Omental fat pad (tissue), 4 donors: ENCODE measurements at places on chromosomes 11 and 22. TPM values are rescaled to one million over a fixed set of nuclear protein-coding genes. Genes with fewer than 3 reads are reported as not detected.

DNA sequence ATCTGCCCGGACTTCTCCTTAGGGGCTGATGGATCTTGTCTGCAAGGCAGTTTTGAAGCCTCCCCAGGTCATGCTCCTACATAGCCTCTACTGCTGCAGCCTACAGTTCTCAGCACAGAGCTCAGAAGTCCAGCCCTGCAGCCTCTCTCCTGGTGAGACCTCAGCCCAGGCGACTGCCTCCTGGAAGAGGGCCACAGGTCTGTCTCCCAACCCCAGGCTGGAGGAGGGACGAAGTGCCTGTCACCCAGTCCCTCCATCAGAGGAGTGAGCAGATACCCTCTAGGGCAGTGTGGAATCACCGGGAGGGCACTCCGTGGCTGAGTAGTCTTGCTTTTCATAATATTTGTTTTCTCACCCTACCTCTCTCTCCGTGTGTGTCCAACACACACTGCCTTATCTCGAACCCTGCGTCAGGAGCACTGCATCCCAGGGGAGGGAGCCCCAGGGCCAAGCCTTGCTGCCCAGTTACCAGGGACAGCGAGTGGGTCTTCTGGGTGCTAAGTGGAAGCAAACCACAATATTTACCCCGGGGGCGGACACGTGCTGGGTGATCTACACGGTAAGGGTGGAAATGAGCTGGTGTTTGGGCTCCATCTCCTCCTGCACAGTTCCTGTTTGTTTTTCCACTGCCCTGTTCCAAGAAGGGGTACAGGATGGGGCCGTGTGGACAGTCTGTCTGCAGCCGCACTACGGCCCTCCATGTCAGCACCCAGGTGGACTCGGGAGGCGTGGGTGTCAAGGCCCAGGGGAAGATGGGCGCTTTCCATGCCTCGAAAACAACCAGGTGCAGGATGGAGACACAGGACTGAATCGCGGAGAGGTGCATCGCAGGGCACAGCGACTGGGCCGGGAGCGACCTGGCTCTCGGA lies 133.7 kb upstream of the HSD17B12 start:
- DNase-seq = no peak

GRCh38 chr22:24504540-24504939 lies 9.4 kb downstream of the UPB1 start:
- DNase-seq = no peak

- DNase-seq = no peak
Measured at GRCh38 chr11:128069665-128070064, 517.7 kb downstream of the ETS1 start.

DNA sequence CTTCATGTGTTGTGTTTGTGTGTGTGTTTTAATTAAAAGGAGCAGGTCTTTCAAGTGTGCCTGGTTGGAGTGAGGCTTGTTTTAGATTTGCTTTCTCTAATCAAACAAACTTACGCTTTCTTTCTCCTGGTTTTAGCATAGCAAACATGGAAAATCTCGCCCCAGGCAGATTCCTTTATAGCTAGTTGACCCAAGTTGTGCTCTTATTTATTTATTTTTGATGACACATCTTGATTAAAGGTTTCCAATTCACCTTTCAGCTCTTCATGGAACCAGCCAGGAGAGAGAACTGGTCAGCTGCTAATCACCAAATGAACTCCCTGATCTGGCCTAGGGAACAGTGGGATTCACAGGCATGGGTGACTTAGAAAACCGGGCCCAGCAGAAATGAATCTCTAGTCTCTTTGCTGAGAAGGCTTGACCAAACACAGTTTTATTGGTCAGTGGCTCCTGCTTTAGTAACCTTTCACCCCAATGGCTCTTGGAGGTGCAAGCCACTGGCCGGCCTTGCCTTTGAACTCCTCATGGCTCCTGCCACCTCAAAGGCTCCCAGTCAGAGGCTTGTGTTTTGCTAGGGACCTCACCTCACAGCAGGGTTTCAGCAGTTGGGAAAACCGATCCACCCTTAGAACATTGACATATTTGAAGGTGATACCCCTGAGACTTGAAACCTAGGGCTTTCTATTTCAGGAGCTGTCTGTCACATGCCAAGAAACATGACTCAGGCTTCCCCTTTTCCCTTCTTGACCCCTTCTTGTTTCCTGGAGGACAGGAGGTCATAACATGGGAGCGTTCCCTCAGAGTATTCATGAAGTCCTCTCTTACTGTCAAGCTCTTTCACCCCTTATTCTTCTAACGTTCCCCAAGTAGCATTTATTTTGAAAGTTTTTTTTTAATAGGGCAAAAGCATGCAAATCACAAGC lies 48.8 kb downstream of the EXT2 start:
- DNase-seq = no peak

The LARGE2 gene
- total RNA-seq = 0.37 TPM

DNA sequence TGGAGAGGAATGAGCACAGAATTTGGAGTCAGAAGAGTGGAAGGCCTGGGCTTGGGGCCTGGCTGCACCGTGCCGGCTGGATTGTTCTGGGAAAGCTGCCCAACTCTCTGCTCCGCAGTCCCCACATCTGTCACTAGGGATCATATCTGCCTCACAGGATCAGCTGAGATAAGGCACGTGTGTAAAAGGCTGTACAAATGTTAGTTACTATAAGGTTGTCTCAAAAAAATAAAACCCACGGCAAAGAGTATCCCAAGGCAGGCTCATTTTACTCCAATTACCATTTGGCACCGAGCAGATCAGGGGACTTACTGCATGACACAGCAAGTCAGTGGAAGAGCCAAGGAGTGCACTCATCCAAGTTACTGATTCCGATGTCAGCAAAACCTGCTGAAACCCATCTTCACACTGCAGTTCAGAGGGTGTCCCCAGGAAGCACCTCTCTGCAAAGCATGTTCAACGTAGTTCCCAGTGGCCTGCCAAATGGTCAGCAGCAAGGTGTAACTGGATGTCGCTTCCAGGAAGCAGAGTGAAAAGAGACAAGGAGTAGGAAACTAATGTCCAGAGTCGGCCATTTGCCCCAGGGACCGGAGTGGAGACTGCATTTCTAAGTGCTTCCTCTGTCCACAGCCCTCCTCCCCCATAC lies 18.1 kb upstream of the MRTFA start:
- DNase-seq = no peak

GRCh38 chr11:96316869-96317268 lies 26.1 kb downstream of the MAML2 start:
- no peak for DNase-seq

- no peak for DNase-seq
Measured at GRCh38 chr22:39227542-39228272, 17.1 kb downstream of the PDGFB start.

The CHST1 gene
- 2.9 TPM for total RNA-seq

- no peak for DNase-seq
Measured at GRCh38 chr11:30451167-30451566, 128.3 kb downstream of the ARL14EP start.

- DNase-seq = no peak
Measured at GRCh38 chr11:103591554-103591953, 444.9 kb upstream of the DDI1 start.

- DNase-seq = no peak
Measured at GRCh38 chr11:123408619-123409455, 21.2 kb upstream of the GRAMD1B start.

The OR8G5 gene
- total RNA-seq = not detected

GRCh38 chr11:7019500-7020182 lies 505 bp downstream of the ZNF214 start:
- DNase-seq = no peak

The GAS2 gene
- 0.96 TPM for total RNA-seq

The SLC1A2 gene
- 3.7 TPM for total RNA-seq

- DNase-seq = no peak
Measured at GRCh38 chr11:12291766-12292165, 85.6 kb upstream of the PARVA start.

GRCh38 chr22:47075568-47075967 lies 313.1 kb downstream of the TBC1D22A start:
- no peak for DNase-seq

GRCh38 chr11:82992223-82992622 lies 79.5 kb downstream of the RAB30 start:
- no peak for DNase-seq

The SLC5A12 gene
- total RNA-seq = not detected

DNA sequence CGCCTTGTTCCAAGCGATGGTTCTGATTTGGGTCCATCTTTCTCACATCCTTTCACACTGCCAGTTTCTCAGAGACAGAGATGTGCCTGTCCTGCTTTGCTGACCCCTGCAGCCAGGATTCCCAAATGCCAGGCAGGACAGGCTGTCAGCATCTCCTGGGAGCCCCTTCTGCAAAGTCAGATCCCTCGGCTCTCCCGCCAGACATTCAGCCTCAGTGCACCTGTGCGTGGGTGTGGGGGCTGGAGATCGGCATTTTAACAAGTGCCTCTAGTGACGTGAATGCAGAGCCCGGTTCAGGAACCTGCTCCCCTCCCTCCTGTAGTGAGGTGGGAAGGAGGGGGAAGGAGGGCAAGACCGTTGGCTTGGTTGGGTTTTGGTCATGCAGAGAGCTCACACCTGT lies 108.9 kb upstream of the FGF3 start:
- no peak for DNase-seq

The SPDYC gene
- not detected for total RNA-seq

- no peak for DNase-seq
Measured at GRCh38 chr22:36328635-36329253, 59.0 kb downstream of the MYH9 start.

The C11orf65 gene
- total RNA-seq = not detected

DNA sequence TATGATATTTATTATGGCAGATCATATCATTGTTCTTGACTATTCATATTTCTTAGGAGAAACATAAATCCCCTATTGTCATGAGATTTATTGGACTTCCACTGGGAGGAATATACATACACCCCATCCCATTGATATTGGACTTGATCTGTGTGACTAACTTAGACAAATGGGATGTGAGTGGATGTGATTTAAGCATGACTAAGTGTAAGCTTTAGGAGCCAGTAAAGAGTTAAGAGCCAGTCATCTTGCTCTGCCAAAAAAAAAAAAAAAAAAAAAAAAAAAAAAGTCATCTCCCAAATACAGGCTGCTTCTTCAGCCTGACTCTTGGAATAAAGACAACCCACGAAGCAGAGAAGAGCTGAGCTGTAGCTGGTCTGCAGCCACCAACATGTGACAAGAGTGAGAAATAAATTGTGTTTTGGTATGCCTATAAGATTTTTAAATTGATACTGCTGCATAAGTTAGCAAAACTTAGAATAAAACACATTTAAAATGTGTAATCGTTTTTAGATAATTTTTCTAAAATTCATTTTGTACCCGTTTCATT lies 595.0 kb upstream of the LRRC4C start:
- DNase-seq = no peak

GRCh38 chr11:92342886-92343285 lies 118.3 kb downstream of the FAT3 start:
- DNase-seq = no peak

- no peak for DNase-seq
Measured at GRCh38 chr11:109845437-109845836, 247.8 kb upstream of the ZC3H12C start.

The TP53I11 gene
- total RNA-seq = 175 TPM

DNA sequence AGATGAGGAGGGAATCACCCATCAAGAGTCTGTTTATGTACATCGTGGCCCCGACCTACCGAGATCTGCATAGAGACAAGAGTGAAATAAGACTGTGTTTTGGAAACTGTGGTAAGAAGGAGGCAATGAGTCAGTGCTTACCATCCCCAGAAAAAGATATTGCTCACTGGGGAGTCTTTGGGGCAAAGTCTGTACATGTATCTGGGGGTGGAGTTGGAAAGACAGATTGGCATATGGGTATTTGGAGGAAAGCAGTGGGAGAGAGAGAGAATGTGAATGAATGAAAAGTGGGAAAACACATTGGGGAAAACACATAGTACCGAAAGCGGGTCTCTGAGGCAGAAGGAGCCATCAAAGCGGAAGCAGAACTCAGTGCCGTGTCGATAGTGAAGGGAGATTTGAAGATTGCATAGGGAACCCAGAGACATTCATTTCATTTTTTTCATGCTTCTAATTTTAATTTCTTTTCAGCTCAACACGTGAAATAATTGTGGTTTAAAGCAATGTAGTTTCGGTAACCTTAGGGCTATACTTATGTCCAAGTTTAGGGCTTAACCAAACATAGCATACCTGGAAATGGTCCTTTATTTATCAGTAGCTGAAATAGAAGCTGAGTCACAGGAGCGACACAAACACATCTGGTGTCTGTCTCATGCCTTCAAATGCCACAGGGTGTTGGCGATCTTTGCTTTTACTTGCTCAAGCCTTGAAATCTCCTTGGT lies 98.6 kb upstream of the CD44 start:
- no peak for DNase-seq

- DNase-seq = no peak
Measured at GRCh38 chr11:73578592-73579185, 19.2 kb downstream of the FAM168A start.

GRCh38 chr11:111414267-111414931 lies 35.3 kb upstream of the POU2AF1 start:
- no peak for DNase-seq

DNA sequence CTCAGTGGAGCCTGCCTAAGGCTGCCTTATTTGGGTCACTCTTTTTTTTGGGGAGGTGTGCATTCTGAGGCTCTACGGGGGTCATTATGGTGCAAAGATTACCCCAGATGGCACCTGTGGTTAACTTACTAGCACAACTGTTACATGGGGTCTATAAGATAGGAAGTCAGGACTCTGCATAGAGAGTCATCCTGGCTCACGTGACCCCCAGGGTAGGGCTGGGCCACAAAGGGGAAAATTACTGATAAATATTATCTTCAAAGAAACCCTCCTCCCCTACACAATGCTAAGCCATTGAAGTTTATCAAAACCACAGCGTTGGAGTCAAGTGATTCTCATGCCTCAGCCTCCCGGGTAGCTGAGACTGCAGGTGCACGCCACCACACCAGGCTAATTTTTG lies 397.1 kb downstream of the MN1 start:
- no peak for DNase-seq

DNA sequence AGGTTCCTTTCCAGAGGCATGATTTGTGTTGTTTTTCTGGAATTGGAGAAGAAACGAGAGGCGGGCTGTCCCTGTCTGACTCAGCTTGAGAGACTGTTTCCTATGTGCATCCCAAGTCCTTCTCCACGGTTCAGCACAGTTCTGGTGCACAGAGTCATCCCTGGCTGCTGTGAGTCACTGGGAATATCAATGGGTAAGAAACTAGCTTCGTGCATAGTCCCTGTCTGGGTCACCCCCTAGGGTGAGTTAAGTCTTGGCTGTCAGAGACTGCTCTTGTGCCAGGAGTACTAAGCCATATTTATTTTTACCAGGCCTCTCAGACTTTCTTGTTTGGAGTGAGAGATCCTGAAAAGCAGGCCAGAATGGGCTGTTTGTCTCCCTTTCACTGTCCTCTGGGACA lies 2.4 kb upstream of the LRP4 start:
- peak; percentile 27 for DNase-seq

DNA sequence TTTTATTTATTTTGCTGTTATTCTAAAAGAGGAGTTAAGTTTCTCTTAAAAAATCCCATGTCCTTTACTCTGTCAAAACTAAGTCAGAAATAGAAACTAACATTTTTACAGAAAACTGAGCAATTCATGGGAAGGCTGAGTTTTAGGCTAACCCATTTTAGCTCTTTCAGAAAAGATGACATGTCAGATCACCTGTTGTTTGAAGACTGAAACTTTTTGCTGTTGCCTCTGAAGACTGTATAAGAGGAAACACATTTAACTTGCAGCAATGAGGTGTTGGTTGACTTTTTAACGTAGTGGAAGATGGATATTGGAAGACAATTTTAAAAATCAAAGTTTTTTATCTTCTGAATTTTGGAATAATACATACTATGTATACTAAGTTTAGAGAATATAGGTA lies 115.4 kb downstream of the METTL15 start:
- DNase-seq = no peak
